AG20443 (cell line): ENCODE measurements at places on chromosomes 12 and 14.

DNA sequence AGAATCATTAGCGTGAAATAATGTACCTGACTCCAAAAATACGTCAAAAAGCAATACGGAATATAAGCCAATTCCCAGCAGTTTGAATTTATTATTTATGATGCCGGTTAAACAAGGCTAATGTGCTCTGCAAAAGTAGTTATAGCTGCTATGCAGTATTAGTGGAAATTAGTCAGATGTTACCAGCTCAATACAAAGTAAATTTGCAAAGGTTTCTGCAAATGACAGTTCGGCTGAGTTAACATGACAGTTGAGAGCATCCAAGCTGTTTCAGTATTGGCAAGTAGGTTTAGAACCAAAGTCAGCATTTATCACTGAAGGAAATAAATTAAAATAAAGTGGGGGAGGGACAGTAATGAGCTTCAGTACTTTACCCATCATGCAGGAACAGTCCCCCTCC is 1665.8 kb upstream of the FLRT2 start:
- no peak for DNase-seq

DNA sequence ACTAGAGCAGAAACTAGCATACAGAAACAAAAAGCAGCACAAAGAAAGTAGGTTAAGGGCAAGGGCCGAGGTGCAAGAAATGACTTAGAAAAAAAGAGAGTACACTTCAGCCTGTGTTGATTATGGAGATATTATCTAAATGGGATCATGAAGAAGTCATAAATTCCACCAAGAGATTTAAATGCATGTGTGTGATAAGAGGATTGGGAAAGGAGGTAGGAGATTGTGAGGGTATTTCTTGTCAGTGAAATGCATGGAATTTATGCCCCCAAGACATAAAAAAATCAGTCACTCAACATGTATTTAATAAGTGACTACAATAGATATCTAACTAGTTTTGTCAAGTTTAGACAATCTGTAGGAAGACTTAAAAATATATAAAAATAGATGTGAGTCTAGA is 976.2 kb upstream of the LRFN5 start:
- no peak for DNase-seq

GRCh38 chr14:96999654-97000155 is 202.5 kb downstream of the VRK1 start:
- no peak for DNase-seq

GRCh38 chr14:64801800-64802199 is 77.9 kb downstream of the SPTB start:
- DNase-seq: peak; percentile 48

- no peak for DNase-seq
These were observed 406 bp downstream of the PARP2 start for GRCh38 chr14:20343862-20344220.

DNA sequence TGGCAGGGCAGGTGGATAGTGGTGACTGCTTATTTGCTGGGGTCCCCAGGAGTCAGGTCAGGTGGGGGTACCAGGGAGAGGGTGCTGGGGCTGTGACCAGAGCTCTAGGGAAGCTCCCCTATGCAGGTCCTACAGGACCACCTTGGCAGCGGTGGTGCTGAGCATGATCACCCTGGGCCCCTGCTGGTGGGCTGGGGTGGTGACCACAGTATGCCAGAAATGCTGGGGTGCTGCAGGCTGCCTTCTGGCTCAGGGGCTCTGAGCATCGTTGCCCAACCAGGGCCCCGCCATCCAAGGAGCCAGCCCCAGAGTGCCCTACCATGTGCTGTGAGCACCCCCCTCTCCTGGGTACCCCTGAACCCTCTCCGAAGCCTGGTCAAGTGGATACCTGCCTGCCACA is 17.5 kb upstream of the NUDT14 start:
- no peak for DNase-seq

GRCh38 chr12:25004447-25004846 is 55.5 kb upstream of the BCAT1 start:
- no peak for DNase-seq

- DNase-seq: no peak
These were observed 132.9 kb downstream of the SRGAP1 start for GRCh38 chr12:63977441-63977840.

DNA sequence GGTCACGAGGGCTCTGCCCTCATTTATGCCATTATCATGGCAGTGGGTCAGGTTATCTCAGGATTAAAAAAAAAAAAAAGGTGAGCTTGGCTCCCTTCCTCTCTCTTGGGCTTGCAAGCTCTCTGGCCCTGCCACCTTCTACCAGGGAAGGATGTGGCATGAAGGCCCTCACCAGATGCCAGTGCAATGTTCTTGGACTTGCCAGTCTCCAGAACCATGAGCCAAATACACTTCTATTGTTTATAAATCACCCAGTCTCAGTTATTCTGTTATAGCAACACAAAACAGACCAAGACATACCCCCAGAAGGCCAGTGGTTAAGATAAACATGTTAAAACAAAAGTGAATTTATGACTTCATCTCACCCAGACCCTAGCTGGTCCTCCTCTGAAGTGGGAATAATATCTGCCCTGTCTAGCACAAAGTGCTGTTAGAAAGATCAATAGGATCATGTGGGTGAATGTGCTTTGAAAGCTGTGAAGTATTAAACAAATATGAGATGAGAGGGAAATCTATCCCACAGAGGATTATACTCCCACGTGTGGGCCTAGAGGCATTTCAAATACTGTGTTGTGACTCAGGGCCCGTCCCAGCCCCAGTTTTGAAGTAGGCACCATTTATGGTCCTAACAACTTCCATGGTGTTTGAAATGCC is 88.6 kb downstream of the NINJ2 start:
- no peak for DNase-seq

- no peak for DNase-seq
These were observed 33.2 kb downstream of the ZNF664 start for GRCh38 chr12:124006085-124006845.

DNA sequence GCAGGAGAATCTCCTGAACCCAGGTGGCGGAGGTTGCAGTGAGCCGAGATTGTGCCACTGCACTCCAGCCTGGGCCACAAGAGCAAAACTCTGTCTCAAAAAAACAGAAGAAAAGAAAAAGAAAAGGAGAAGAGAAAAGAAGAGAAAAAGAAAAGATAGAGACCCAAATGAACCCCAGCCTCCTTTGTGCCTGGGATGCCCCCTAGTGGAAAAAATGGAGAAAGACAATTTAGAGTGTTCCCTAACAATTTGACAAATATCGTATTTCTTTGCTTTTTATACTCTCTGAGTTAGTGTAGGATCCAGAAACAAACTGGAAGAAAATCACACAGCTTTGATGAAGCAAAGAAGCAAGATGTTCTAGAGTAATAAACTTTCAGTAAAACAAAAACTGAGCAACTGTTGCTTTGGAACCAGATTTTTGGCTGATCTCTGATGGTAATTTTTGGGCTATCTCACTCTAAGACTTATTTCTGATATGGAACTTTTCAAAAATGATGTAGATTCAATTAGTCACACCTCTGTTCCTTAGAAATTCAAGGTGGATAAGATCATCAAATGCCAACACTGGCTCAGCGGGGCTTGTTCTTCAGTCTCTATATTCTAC is 18.6 kb upstream of the PRKAB1 start:
- DNase-seq: peak; percentile 45

DNA sequence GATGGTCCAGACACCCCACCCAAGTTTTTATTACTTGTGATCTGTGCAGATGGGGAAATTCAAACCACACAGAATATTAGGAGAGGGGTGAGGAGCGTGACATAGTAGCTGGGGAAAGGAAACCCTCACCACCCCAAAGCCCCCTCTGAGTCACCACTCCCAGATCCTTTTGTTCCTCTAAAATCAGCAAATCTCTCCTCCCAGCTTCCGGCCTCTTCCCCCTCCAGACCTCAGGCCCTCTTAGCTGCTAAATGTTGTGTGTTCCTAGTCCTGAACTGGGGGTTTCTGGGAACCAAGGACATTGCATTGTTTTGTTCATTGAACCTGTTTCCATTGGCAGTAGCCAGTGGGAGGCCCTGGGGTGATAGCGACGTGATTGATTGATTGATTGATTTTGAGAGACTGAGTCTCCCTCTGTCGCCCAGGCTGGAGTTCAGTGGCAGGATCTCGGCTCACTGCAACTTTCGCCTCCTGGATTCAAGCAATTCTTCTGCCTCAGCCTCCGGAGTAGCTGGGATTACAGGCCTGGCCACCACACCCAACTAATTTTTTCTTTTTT is 5.9 kb upstream of the ORAI1 start:
- no peak for DNase-seq

- DNase-seq: no peak
These were observed 68.8 kb upstream of the SLC8A3 start for GRCh38 chr14:70257526-70257925.

DNA sequence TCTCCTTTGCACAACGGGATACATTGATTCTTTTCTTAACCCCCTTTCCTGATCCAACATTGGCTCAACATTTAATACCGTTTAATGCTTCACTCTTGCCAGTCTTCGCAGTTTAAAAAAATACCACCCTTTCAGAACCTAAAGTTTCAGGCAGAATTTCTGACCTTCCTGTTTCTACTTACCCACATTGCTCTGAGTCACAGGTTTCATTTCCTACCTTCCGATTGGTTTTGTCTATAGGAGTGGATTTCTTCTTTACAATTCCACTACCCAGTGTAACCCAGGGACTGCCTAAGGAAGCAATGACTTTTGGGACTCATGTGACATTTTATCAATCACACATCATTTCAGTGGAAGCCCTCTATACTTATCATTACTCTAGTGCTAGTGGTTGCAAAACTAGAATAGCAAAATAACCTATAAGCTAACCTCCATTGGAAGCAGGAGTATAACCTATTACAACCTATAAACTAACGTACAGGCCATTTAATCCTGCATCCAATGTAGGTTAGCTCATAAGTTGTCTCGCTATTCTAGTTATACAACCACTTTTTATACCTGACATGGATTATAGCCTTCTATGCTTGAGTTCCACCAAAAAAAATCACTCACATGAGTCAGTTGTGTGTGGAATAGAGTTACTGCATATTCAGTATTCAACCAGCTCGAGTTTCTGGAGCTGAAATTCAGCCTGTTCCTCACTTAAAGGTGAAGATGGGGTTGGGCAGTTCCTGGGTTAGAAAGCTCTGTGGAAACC is 64.9 kb upstream of the KITLG start:
- DNase-seq: no peak
